Esophagus squamous epithelium (tissue), 5 donors: ENCODE measurements at places on chromosomes 1 and 21.
A peak's percentile ranks its signal among the peaks of the same experiment; 100 is the strongest.

DNA sequence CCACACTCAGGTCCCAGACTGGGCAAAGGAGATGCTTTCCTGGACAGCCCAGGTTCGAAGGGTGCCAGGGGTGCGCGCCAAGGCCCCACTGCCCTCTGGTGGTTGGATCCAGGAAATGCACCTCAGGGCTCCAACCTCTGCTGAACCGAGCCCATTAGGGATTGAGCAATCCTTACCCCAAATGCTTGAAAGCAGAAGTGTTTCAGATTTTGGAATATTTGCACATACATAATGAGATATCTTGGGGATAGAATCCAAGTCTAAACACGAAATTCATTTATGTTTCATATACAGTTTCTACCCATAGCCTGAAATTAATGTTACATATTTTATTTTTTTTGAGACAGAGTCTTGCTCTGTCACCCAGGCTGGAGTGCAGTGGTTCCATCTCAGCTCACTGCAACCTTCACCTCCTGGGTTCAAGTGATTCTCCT lies 57.4 kb downstream of the SLC9A1 start:
- peak overlapping the region; percentile 83 for H3K27ac ChIP-seq
- DNase-seq = no peak
- no peak overlapping the region for H3K4me3 ChIP-seq
- peaks cover 20% of the 10 kb centered on the region for H3K36me3 ChIP-seq
- no peaks in the 10 kb centered on the region for H3K27me3 ChIP-seq
- peaks cover 27% of the 10 kb centered on the region for H3K4me1 ChIP-seq

DNA sequence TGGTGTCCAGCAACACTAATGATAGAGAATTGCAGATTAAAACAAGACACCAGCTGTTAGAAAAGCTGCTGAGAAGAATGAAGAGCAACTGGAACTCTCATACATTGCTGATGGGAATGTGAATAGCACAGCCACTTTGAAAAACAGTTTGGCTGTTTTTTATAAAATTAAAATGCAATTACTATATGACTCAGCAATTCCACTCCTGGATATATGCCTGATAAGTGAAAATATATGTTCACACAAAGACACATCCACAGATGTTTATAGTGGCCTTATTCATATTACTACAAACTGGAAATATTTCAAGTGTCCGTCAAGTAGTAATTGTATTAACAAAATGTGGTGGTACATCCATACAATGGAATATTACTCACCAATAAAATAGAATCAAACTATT lies 99.7 kb upstream of the HAO2 start:
- no peaks in the 10 kb centered on the region for H3K36me3 ChIP-seq
- H3K4me3 ChIP-seq = no peak overlapping the region
- H3K27ac ChIP-seq = no peak overlapping the region
- DNase-seq = no peak

DNA sequence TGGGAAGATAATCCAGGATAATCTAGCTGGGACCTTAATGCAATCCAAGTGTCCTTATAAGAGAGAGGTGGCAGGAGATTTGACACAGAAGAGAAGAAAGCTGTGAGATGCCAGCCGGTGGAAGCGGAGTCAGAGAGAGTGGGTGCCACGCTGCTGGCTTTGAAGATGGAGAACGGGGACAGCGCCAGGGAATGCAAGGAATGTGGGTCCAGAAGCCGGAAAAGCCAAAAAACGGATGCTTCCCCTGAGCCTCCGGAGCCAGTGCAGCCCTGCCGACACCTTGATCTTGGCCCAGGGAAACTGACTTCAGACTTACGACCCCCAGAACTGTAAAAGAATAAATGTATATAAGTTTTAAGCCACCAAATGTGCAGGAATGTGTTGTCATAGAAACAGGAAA lies 152.6 kb downstream of the ZNF281 start:
- no peak for DNase-seq
- H3K27me3 ChIP-seq = peaks cover 3% of the 10 kb centered on the region
- no peak overlapping the region for H3K27ac ChIP-seq
- H3K4me3 ChIP-seq = no peak overlapping the region
- H3K4me1 ChIP-seq = no peaks in the 10 kb centered on the region

- no peaks in the 10 kb centered on the region for H3K36me3 ChIP-seq
- H3K4me3 ChIP-seq = no peak overlapping the region
- H3K4me1 ChIP-seq = peaks cover 85% of the 10 kb centered on the region
- no peaks in the 10 kb centered on the region for H3K27me3 ChIP-seq
Observed at GRCh38 chr1:208235982-208236761, 8.0 kb downstream of the PLXNA2 start.

DNA sequence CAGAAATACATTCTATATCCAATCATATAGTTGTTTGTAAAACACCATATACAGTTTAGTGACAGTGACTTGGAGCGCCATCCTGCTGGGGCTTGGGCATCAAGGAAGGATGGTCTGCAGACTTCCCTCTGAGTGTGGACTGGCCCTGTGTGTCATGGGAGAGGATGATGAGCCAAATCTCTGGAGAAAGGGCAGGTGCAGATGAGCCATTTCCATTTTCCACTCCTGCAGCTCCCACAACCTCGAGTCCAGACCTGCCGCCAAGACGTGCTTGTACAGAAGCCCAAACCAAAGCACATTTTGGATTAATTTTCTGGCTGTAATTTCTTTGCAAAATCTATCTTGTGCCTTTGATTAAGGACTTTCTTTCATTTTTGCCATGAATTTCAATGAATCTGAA lies 48.3 kb upstream of the SLC22A15 start:
- DNase-seq = no peak
- H3K36me3 ChIP-seq = no peaks in the 10 kb centered on the region
- no peaks in the 10 kb centered on the region for H3K27me3 ChIP-seq
- no peak overlapping the region for H3K4me3 ChIP-seq
